Foreskin keratinocyte (primary cell): ENCODE measurements at places on chromosomes 1 and 21.

GRCh38 chr1:147189514-147189913 is 17.2 kb upstream of the PRKAB2 start:
- DNase-seq, result no peak

- no peak for DNase-seq
These were observed 599 bp downstream of the MKNK1 start for GRCh38 chr1:46603481-46603857.

GRCh38 chr1:207619871-207620542 is 24.9 kb upstream of the CR1L start:
- peak; percentile 45 for DNase-seq

DNA sequence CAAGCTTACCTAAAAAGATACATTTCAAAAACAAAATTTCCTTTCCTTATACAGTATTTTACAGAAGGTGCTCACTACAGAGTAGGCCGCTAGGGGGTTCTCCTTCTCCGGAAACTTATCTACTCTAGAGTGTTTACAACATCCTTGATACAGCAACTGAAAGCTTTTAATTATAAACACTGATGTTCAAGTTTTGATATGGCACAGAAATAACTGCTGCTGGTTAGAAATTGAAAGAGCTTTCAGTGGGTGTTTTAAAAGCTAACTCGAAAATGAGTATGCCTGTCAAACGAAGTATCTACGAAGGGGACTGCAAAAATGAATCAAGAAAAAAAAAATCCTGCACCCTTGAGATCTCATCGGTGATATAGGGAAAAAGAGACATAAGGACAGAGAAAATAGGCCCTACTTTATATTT is 1.0 kb downstream of the YOD1 start:
- peak; percentile 17 for DNase-seq

- DNase-seq, result no peak
These were observed 126.8 kb downstream of the HIVEP3 start for GRCh38 chr1:41791667-41792484.

DNA sequence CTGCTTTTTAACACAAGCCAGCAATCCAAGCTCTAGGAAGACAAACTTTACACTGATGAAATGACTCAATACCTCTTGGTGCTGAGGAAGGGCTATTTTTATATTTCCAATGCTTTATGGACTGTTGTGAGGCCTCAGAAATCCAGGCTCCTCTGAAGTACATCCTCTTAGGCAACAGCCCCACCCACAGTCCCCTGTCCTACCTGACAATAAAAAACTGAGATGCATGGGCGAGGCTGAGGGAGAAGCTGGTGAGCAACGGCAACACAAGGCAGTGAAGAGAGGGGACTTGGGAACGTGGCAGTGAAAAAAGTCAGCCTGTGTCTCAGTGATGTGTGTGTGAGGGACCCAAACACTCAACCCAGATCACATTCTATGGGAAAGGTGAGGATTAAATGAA is 10.1 kb upstream of the CPT2 start:
- no peak for DNase-seq

DNA sequence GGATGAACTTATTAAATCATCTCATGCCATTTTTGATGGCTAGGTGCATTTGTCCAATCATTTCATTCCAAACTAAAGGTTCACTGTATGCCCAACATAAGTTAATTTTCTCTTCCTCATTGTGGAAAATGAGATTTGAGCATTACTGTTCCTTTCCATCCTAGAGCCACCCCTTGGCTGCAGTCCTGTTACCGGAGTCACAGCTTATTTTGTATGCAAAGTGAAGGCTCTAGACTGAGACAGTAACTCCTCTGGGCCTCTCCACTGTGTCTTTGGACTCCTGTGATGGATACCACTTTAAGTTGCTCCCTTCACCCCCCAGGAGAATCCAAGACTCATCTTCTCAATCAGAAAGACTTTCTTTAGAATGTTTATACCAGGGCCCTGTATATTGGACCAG is 59.7 kb downstream of the FGGY start:
- DNase-seq, result no peak

GRCh38 chr1:84379138-84379916 is 19.0 kb upstream of the DNASE2B start:
- no peak for DNase-seq

DNA sequence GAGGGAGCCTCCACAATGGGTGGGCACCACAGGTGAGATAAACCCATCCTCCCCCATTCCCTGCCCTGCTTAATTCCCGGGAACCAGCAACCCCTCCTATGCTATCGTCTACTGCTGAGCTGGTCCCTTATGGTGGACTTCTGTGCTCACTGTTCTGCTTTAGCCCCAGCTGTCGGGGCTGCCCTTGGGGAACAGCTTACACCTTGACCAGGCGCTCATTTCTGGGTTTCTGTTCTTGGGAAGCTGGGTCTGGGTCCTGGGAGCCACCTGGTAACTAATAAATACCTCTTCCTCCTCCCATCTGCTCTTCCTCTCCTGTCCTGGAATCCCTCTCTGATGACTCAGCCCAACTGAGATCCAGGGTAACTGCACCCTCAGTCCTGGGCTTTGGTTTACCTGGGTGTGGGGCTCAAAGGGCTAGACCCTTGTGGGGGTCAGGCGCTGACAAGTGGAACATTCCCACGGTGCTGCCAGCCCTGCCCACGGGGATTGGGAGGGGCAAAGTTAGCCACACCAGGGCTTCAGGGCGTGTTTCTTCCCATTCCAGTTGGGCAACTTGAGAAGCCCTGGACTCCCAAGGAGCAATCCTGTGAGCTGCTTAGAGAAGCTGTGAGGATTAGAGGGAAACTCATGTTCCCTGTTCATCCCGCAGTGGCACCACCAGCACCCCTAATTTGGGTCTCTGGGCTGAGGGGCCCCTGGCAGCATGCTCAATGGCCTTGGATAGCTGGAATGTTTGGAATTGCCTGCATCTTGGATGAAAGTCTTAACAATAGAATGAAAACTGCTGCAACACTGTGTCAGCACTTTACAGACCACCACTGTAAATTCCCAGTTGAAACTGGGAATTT is 1.6 kb downstream of the PCAT6 start:
- no peak for DNase-seq

GRCh38 chr1:91129017-91129416 is 107.2 kb upstream of the ZNF644 start:
- no peak for DNase-seq

DNA sequence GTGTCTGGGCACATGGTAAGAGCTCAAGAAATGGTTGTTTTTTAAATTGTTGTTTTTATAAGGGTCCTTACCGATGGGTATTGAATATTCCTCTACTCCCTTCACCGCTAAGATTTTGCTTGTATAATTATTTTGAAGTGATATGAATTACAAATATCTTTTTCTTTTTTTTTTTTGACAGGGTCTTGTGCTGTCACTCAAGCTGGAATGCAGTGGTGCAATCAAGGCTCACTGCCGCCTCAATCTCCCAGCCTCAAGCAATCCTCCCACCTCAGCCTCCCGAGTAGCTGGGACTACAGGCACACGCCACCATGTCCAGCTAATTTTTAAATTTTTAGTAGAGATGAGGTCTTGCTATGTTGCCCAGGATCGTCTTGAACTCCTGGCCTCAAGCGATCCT is 27.1 kb upstream of the RAB3GAP2 start:
- no peak for DNase-seq

GRCh38 chr1:25531082-25531461 is 12.3 kb upstream of the LDLRAP1 start:
- DNase-seq, result no peak

DNA sequence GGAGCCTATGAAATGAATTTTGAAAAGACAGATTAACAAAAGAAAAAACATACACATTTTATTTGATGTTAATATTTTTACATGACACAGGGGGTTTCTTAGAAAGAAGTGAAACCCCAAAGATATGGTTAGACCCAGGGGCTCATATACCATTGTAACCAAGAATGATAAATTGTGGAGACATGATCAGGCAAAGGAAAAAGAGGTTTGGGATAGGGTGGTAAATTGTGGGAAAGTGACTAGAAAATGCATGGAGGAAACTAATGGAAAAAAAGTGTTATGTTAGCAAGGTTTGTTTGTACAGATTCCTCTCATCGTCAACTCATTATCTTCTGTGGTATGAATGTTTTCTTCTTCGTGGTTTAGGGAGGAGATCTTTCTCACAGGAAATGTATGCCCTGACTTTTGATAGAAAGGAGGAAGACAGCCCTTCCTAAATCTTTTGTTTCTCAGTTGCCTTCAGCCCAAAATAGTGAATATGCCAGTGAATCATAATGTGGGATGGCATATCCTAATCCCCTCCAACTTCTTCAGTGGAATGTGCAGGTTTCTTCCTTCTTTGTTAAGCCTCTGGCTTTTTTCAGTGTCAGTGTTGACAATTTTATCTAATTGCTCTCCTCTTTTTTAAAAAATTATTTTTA is 140.4 kb upstream of the UBE2U start:
- DNase-seq, result peak; percentile 91

GRCh38 chr1:243396876-243397275 is 141.0 kb downstream of the SDCCAG8 start:
- DNase-seq, result no peak

DNA sequence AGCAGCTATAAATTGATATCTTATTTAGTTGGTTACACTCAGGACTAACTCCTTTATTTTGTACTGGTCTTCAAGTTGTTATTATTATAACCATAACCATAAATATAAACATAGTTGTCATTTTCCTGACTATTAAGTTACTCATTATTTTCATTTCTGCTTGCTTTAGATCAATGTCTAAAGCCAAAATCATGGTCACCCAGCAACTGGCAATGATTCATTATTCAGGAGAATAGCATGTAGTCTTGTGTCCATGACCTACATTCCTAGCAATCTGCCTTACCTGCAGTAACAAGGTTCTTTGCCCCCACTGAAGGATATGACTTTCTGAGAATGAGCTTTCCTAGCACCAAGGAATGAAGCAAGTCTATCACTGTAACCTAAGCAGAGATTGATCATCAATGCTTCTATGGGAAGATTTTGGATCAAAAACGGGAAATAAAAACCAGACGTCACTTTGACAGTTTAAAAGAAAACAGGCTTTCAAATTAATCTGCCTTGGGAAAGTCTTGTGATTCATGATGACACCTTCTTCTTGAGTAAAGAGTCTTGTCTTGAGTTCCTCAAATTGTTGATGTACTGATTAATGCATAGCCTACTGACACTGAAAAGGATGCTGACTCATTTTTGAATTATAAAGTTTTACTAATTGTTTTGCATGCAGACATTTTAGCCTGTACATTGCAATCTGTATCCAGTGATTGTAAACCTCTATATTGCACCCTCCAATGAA is 203.3 kb upstream of the IVNS1ABP start:
- peak; percentile 92 for DNase-seq

GRCh38 chr1:246689409-246690008 is 34.7 kb upstream of the SCCPDH start:
- no peak for DNase-seq

DNA sequence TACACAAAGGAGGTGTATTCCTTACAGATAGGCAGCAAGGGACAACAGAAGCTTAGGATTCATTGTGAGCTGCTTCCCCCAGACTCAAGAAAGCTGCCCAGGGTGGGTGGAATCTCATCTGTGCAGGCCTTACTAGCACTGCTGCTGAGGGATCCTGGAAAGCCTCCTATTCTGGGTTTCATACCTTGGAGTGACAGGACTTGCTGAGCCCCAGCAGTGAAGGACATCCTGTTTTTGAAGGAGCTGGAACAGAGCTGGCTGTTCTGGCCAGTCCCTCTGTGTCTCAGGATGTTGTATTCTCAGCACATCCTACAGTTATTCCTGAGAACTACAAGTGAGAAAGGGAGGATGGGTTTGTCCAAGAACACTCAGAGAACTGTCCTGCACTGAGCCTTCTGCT is 486.3 kb downstream of the PTPRU start:
- no peak for DNase-seq

DNA sequence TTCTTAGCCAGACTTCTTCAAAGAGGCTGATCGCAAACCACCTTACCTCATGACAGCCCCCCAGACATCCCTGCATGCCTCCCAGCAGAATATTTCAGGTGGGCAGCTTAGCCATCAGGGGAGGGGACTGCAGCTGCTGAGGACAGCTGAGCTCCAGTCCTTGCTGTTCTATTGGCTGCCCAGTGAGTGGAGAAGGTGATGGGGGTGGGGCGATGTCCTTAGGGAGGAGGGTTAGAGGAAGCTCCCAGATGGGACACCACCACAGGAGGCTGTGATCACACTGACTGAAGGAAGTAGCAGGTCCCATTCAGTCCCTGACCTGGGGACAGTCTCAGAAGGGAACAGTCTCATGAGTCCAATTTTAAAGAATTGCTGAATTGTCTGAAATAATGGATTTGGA is 38.3 kb downstream of the GJA5 start:
- no peak for DNase-seq

- no peak for DNase-seq
These were observed 46.8 kb upstream of the PSEN2 start for GRCh38 chr1:226823643-226824042.
